T-helper 17 cell (primary cell): ENCODE measurements at places on chromosomes 2 and 18. TPM values are rescaled to one million over a fixed set of nuclear protein-coding genes. Genes with fewer than 3 reads are reported as not detected.

GRCh38 chr2:139813340-139813739, 1033.2 kb upstream of the NXPH2 start:
- DNase-seq: no peak

DNA sequence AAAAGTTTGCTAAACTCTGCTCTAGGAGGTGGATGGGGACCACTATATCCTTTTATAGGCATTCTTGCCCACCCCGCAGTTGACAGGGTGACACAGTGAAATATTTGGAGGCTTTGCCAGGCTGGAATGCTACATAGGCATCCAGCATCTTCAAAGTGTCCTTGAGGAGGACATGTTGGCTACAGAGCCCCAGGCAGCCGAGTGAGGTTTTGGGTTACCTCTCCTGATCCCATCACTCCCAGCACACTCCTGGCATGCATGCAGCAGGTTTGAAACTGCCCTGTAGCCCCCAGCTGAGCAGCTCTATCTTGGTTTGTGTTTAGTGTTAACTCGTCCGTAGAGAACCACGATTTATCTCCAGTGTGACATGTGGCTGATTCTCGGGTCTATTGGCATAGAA, 7.3 kb downstream of the FOSL2 start:
- DNase-seq: no peak

DNA sequence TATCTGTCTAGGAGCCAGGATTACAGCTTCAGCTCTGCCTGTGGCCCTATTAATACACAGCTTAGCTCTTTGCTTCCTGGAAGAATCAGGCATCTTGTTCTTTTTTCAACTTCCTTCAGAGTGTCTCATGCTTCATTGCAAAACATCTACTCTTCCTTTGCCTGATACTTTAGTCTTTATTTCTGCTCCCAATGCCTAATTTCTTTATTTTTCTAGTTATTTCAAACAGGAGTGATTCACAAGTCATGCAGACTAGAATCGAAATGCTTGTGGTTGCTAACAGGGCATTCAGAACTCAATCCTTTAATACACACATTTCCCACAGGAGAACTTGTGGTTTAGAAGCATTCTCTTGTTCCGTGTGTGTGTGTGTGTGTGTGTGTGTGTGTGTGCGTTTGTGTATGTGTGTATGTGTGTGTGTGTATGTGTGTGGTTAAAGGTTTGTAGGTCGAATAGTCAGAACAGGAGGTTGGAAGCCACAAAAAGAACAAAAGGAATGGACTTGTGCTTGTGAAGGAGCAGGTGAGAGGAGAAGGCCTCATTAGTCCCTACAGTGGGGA, 28.3 kb upstream of the INSIG2 start:
- no peak for DNase-seq

GRCh38 chr2:200774920-200775319, 36.8 kb upstream of the BZW1 start:
- DNase-seq: no peak

DNA sequence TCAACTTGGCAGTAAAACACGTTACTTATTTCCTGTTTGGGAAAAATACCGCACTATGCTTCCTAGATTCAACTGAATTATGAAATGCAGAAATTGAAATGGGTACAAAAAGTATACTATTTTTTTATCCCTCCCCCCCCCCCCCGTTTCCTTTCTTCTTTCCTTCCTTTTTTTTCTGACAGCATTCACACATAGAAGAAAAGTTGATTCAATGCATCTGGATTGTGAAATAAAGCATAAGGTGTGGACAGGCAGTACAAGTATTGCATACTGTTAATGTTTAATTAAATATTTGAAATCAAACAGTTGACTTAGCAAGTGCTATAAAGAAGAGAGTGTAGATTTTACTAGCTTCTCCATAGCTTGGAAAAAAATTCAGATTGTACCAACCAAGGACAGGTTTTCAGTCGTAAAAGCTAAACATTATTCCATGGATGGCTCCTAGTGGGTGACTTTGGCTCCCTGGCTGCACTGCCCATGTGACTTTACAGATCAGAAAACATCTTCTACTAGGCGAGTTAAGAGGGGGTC, 21.6 kb upstream of the AGFG1 start:
- DNase-seq: no peak

- DNase-seq: no peak
Measured at GRCh38 chr2:120917886-120918285, 182.2 kb downstream of the GLI2 start.

- no peak for DNase-seq
Measured at GRCh38 chr2:133086176-133086575, 416.2 kb upstream of the LYPD1 start.

GRCh38 chr2:24724111-24724775, 68.9 kb downstream of the PTRHD1 start:
- DNase-seq: no peak

GRCh38 chr18:7608781-7609201, 41.7 kb downstream of the PTPRM start:
- no peak for DNase-seq

DNA sequence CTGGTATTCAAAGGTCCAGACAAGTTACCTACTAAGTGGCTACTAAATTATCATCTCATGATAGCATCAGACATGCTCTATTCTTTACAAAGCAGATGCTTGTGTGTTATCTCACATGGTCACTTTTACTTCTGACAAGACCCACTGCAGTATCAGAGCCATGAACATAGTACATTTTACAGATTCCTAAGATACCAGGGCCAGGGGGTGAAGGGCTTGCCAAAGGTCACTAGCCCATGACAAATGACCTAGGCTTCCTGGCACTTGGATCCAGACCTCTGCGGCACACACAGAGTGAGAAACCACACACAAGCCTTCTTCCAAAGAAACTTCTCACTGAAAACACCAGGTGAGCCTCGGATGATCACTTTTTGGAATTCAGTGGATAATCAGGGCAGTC, 446.8 kb downstream of the EIPR1 start:
- no peak for DNase-seq

DNA sequence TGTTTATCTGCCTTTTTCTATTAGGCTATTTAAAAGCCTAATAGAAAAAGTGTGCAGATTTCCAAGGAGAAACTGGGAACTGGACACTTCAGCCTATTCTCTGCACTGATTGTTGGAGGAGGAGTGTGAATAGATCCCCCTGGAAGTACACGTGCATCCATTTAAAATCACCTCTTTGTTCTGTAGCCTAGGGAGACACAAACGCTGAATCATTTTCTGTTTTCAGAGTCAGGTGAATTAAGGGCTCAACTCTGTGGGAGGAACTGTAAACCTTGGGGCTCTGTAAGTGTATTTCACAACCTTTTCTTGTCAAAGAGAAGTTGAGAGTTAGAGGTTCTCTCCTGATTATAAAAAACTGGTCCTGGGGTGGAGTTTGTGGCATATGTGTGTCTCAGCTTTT, 159.7 kb downstream of the SPAG16 start:
- no peak for DNase-seq

DNA sequence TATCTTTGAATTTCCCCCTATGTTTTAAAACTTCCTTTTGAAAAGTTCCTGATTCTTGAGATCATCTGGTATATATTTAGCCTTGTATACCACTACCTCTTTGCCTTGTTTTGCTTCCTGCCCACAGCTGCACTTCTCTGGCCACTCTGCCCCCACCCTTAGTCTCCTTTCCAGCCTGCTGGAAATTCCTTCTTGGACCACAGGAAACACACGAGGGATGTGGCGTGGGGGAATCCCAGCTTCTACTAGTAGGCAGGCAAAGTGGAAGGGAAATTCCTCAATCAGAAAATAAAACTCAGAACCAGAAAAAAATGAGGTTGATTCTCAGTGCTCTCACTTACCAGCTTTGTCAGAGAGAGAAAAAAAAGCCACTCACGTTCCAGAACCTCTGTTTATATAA, 13.4 kb downstream of the IL18RAP start:
- DNase-seq: no peak

- DNase-seq: no peak
Measured at GRCh38 chr18:31301201-31301655, 16.7 kb upstream of the DSG1 start.

Gene TRABD2A
- total RNA-seq: 93.7 TPM

Gene RAB27B
- 3.5 TPM for total RNA-seq

Gene AGXT
- total RNA-seq: not detected

Gene KIF5C
- total RNA-seq: 41.6 TPM

Gene SRD5A2
- not detected for total RNA-seq

Gene RGPD3
- total RNA-seq: 0.37 TPM
